ENCODE measurements at places on chromosomes 5 and 9.

GRCh38 chr9:75707191-75707590, 183.3 kb upstream of the PCSK5 start:
- no peak for DNase-seq

GRCh38 chr9:14909961-14910805, at the start of gene FREM1:
TSS of gene FREM1 (minus strand) at chr9:14910428. CDS start at chr9:14868977, 41,451 bp downstream.
- no peak for DNase-seq

DNA sequence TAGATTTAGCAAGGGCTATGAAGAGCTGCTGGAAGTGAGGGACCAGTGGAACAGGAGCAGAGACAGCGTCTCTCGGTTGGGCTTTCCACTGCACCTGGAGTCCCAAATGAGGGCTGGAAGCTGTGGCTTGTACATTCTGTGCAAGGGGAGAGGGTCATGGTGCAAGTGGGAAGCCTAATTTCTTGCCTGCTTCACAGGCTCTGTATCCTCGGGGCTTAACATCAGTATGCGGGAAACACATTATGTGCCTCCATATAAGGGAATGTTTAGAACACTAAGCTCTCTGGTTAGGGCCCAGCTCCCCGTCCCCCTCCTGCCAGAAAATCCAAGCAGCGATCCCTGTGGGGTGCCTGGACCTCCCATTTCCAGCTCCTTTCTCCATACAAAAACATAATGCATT, 89.0 kb upstream of the NIPAL4 start:
- DNase-seq: no peak

- no peak for DNase-seq
Measured at GRCh38 chr5:173496129-173496882, 120.1 kb downstream of the BOD1 start.

- DNase-seq: no peak
Measured at GRCh38 chr5:82436291-82436690, 158.1 kb upstream of the RPS23 start.

GRCh38 chr5:10592601-10593000, 28.7 kb downstream of the ANKRD33B start:
- no peak for DNase-seq

GRCh38 chr9:136189394-136190236, 15.3 kb downstream of the LHX3 start:
- no peak for DNase-seq

DNA sequence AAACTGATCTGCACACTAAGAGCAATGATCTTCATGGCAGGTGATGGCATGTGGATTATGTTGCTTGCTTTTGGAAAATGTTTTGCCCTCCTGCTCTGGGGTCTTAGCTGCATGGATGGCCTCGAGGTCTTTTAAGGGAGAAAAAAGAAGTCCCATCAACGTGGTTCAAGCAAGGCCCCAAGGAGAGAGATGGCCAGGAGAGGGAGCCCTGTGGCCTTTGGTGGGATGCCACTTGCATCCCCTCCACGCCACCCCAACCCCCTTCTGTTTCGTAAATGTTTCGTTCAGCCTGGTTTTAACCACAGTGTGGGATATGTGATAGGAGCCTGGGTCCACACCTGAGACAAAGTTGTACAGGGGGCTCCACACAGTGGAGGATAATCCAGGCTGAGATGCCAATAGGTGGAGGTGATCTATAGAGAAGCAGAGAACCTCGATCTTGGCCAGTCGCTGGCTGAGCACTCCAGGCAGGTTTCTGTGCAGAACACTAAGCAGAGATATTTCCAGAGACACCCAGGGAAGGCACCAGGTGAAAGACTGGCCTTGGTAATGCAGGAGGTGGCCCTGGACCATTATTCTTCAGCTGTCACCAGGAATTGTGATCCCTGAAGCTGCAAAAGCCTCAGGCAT, 25.8 kb upstream of the FRRS1L start:
- DNase-seq: no peak

DNA sequence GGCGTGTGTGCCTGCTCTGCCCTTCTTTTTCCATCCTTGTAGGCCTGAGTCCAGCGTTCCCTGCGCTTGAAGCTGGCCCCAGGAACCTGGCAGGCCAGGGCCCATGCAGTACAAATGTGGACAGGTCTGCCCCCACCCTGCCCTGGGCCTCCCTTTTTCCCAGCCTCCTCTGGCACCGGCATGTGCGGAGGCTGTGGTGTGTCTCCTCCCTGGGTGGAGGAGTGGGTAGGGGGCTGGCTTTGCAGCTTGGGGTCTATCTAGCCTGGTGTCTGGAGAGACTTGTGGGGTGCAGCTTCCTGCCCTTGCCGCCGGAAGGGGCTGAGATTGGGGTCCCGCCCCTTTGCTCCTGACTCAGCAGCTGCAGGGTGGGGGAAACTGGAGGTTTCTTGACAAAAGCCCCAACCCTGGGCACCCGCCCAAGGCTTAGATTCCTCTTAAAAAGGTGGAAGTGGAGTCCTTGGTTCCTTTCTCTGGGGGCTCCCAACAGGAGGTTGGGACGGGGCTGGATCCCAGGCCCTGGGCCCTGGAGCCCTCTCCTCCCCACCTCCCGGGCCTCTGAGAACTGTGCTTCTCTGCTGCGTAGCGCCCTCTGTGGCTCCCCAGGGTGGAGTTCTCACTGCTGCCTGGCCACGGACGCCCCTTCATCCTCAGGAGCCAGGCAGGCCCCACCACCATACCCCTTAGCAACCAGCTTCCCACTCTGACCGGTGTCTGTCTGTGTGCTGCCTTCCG, 18.0 kb downstream of the RXRA start:
- DNase-seq: peak; percentile 54

GRCh38 chr5:112762113-112762810, 24.6 kb downstream of the APC start:
- DNase-seq: no peak

- DNase-seq: no peak
Measured at GRCh38 chr5:34611464-34612415, 44.4 kb upstream of the RAI14 start.

DNA sequence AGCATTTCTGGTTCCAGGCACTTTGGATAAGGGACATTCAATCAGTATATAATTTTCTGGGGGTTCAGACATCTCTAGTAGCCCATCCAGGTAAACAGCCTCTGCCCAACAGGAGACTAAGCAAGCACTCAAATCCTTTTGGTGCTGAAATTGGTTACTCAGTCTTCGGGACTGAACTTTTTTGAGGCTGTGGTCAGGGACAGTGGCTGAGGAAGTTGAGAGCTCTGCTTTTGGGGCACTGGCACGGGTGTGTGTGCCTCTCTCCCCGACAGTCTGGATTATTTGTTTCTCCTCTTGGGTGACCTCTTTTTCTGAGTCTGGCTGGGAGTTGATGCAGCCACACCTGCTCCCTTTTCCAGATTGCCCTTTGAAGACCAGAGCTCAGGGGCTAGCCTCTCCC, 47.6 kb downstream of the ACER2 start:
- DNase-seq: no peak

DNA sequence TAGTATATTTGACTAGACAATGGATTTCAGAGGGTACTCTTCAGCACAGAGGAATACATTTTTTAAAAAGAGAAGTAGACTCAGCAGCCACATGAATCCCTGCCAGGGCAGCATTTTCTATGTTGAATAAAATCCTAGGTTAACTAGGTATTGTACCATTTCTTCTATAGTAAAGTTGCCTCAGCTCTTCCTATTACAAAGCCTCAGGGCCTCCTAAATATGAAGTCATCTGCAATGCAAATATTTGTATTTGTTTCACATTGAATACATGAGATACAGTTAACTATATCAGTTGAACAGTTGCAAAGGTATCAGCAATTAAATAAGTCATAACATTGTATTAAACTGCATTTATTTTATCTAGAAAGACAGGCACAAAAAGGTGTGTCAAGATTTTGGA, 59.5 kb downstream of the NUDT12 start:
- DNase-seq: no peak

DNA sequence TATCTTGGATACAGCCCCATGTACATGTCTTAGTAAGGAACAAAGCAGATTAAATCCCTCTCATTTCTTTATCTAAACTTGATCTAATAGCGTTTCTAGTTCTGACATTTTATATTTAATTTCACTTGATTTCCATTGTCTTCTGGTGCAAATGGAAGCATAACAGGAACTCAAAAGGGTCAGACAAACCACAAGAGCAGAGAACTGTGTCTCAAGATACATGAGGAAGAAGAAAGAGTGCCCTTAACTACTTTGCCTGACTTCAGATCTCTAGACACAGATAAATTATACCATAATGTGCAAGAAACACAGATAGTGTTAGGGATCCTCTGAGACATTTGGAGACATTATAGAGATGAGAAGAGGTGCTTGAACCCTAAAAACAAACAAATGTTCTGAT, 20.7 kb upstream of the STX17 start:
- DNase-seq: no peak

- DNase-seq: no peak
Measured at GRCh38 chr9:106920701-106921283, 57.8 kb downstream of the ZNF462 start.

GRCh38 chr5:135480511-135480910, 28.4 kb upstream of the TIFAB start:
- no peak for DNase-seq

DNA sequence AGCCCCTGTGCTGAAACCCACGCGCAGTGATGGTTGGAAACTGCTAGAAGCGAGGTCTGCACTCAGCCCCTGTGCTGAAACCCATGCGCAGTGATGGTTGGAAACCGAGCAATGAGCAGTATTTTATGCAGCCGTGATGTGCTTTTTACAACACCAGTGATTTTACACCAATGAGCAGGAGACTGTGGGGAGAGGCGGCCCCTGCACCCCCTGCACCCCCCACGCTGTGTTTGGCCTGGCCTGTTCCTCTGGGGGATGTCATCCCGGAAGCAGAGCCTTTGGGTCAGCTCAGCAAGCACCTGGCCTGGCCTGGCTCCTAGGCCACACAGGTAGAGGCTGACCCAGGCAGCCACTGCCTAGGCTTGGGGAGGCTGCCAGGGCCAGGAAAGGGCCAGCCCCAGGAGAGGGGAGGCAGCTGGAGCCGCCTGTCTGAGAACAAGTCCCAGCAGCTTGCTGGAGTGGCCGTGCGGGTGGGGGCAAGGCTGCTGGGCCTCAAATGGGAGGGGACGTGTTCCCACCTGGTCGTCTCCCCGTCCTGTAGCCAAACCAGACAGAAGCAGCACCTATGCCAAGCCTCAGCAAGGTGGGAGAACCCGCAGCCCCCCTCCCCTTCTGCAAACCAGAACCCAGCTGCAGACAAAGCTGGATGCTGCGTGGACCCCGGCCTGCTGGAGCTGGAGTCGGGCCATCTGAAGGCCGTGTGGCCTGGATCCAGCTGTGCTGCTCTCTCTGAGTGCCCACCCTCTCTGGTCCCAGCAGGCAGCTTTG, 46.8 kb downstream of the DBH start:
- DNase-seq: no peak

DNA sequence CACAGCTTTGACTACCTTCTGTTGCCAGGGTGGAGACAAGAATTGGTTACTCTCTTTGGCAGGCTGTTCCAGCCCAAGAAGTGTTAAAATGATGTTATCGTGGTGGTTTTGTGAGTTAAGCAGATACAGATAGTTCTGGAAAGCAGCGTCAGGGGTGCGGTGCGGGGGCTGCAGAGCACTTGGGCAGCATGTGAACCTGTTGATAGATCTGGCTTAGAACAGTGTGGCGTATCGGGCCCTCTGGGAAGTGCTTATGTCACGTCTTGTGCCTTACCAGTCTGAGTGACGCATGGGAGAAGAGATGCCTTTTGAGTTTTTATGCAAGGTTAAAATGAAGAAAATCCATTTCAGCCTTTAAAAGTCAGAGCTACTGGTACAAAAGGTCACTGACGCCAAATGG, 152.5 kb downstream of the PRKACG start:
- DNase-seq: no peak

DNA sequence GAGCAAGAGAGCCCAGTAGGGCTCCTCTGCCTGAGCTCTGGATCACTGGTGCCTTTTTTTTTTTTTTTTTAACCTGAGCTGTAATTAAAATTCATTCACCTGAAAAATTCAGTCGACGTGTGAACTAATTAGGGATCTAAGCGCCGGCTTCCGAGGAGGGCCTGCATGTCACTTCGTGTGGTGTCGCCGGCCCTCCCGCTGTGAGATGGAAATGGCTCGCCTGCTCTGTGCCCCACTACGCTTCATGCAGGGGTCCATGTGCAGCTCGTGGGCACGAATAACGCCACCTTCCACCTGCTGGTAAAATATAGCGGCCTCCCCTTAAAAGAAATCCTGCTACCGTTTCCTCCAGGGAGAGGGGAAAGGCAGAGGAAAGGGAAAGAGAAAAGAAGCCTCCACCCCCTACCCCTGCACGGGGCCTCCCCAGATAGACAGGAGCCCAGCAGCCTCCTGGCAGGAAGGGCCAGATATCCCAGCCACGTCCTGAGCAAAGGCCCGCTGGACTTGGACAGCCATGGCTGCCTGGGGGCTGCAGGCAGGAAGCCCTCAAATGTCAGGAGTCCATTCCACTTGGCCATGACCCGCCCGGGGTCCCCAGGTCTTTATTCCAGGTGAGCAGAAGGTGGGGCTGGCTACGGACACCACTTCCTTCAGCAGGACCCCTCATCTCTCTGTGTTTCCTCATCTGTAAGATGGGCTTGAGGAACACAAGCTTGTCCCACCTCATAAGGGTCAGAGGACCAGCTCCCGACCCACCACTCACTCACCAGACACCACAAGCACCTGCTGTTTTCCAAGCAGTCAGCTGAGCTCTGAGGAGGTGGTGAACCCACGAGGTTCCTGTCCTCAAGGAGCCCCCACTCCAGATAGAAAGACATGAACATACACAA, 38.2 kb upstream of the ZNF354A start:
- DNase-seq: no peak

GRCh38 chr5:126924331-126925033, 105.9 kb downstream of the MARCHF3 start:
- no peak for DNase-seq

- DNase-seq: no peak
Measured at GRCh38 chr5:36581070-36581469, 25.3 kb upstream of the SLC1A3 start.

DNA sequence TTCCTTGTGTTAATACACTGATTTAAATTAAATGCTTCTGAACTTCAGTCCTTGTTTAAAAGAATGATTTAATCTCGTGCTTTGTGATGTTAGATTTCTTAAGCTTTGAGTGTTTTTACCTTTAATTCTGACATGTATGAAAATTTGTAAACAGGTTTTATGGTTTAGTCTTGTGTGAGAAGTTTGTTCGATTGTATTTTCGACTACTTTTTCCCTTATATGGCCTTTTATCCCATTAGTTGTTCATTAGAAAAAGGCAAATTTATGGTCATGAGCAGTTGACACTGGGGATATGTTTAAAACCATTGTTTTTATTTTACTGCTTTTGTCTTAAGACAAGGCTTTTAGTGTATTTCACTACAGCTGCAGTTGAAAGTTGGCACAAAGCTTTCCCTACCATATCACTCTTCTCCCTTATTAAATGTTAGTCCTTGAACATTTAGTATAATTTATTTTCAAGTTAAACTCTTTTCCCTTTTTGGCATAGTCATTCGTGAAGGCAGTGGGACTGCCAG, 3.3 kb downstream of the UBE2R2 start:
- DNase-seq: no peak

DNA sequence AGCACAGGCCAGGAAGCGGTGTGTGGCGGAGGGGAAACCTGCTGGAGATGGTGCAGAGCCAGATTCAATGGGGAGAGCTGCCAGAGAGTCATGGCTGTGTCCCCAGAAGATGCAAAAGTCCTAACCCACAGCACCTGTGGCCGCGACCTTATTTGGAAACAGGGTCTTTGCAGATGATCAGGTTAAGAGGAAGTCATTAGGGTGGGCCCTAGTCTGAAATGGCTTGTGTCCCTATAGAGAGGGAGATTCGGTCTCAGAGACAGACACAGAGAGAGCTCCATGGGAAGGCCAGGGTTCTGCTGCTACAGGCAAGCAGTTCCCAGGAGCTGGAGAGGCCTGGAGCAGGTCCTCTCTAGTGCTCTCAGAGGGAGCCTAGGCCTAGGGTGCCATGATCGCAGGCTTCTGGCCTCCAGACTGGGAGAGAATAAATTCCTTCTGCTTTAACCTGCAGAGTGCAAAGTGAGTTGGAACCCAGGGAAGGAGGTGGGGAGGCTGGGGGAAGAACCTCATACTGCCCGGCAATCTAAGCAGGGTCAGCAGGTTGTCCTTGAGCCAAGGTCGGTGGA, 1.9 kb upstream of the LPCAT1 start:
- DNase-seq: no peak
